ENCODE measurements at places on chromosomes 7 and 10. TPM values are rescaled to one million over a fixed set of nuclear protein-coding genes. Genes with fewer than 3 reads are reported as not detected.

VOPP1 gene
- total RNA-seq = 20.0 TPM

GRCh38 chr10:79938728-79939406, 10.0 kb downstream of the SFTPD start:
- DNase-seq = no peak

- no peak for DNase-seq
These were observed 832 bp downstream of the XRCC2 start for GRCh38 chr7:152674860-152675758.

DNA sequence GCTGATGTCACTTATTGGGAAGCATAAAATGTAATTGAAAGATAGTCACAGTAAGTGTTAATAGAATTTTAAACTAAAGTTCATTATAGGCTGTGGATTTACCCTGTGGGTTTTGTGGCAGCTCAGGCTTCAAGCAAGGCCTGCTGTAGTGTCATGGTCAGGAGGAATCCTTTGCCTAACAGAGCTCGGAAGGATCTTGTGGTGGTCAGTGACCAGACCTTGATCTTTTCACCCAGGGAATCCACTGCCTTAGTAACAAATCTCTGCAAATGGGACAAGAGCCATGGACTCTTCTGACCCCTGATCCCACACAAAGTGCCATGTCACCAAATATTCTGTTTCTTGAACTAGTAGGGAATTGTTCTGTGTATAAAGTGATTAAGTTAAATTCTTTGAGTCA, 20.6 kb upstream of the HDAC9 start:
- DNase-seq = no peak

GRCh38 chr7:154666768-154667167, 336.2 kb downstream of the PAXIP1 start:
- DNase-seq = no peak

DNA sequence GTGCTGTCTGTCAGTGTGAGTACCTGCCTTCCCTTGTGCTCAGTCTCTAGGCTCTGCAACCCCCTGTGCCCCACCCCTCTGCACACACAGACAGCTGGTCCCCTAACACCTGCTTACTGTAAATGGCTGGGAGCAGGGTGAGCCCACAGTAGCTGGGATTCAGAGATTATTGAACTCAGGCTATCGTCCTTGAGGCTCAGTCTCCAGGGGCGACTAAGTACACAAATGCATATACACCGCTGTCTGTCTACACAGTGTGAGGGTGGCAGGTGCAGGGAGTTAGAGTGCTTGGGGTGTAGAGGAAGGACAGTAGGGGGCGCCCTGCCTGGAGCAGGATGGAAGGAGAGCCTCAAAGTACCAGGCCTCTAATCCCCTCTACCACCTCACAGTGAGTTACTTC, 12.9 kb downstream of the UPP1 start:
- no peak for DNase-seq
